ENCODE measurements at places on chromosomes 7 and 10.

DNA sequence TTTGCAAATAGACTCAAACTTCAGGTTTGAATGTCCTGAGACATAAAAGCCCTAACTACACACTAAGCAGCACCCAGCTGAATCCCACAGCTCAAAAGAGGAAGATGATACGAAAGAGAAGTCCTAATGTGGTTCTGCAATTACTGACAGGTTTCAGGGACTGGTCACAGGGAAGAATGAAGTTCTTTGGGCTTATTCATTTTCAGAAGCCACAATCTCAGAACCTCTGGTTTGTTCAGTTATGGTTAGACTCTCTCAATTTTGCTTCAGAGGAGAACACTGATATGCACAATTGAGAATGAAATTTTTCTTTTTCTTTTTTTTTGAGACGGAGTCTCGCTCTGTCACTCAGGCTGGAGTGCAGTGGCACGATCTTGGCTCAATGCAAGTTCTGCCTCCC, 94.6 kb upstream of the FAM180A start:
- DNase-seq = no peak

DNA sequence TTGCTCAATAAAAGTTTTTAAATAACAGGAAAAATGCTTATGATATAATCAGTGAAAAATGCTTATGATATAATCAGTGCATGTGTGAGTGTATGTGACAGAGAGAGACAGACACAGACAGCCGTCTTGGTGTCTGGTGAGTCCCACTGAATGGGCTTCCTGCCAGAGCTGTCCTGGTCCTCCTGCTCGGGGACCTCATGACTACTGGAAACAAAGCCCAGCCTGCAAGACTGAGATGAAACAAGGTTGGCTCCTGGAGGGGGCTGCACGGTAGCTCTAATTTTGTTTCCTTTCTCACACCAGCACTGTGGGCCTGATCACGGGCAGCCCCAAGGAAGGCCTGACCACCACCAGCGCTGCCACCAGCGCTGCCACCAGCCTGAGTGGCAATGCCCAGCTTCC, 57.3 kb downstream of the NRP1 start:
- DNase-seq = peak; percentile 45

DNA sequence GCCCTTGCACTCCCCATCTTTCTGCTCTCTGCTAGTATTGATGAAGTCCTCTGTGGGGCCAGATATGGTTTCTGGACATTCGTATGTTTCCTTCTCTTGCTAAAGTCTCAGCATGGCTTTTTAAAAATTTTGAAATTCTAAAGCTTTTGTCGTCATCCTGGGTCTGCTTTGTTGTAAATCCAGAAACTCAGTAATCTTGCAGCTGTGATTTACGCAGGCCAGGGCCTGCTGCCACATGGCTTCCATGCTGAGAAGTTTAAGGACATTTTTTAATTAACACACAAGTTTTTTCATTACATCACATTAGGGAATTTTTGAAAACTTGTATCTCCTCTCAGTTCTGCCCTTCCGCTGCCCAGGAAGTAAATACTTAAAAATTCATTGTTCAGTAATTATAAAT, 686.1 kb upstream of the IGFBP3 start:
- no peak for DNase-seq

- DNase-seq = no peak
Measured at GRCh38 chr10:71667387-71667752, 52.2 kb downstream of the C10orf105 start.

GRCh38 chr10:35487336-35488034, 117.7 kb upstream of the GJD4 start:
- peak; percentile 27 for DNase-seq

DNA sequence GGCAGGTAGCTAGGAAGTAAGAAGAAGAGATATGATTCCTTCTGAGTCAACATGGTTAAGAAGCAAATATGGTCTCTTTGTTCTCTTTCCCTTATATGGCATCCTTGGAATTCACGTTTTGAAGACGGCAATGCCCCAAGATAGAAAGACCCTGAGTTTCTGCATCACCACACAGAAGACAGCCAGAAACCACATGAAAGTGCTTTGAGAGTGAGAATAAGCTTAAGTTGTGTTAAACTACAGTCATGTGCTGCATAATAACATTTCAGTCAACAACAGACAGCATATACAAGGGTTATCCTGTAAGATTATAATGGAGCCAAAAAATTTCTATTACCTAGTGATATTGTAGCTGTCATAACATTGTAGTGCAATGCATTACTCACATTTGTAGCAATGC, 89.9 kb upstream of the STEAP1 start:
- no peak for DNase-seq

DNA sequence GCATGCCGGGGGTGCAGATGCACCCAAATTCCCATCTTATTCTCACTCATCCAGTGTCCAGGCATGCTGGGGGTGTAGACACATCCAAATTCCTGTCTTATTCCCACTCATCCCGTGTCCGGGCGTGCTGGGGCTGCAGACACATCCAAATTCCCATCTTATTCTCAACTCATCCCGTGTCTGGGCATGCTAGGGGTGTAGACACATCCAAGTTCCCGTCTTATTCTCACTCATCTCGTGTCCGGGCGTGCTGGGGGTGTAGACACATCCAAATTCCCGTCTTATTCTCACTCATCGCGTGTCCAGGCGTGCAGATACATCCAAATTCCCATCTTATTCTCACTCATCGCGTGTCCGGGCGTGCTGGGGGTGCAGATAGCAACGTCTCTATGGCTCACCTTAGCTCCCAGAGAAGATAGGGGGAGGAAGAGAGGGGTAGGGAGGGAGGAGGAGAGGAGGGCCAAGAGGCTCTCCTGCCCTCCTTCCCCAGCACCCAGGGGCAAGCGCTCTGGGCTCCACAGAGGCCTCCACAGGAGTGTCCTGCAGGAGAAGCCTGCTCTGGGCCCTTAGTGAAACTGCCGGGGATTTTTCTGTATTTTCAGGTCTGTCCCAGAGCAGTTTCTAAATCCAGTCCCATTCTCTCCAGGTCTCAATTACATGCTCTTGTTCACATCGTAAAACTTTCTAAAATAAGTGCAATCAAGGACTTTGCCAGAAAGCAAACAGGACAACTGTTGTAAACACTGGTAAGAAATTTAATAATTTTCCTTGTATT, 210.8 kb downstream of the DIP2C start:
- no peak for DNase-seq

Data from fibroblast of pulmonary artery (primary cell).